ENCODE measurements at places on chromosomes 5 and 9. TPM values are rescaled to one million over a fixed set of nuclear protein-coding genes. Genes with fewer than 3 reads are reported as not detected.

Gene PTGS1
- total RNA-seq: 0.33 TPM

Gene PCDH1
- 6.3 TPM for total RNA-seq

Gene COL15A1
- 0.54 TPM for total RNA-seq

Gene SLC12A7
- total RNA-seq: 1.4 TPM

Gene CCL21
- not detected for total RNA-seq
